Renal cortical epithelial cell (primary cell): ENCODE measurements at places on chromosomes 1 and 21. TPM values are rescaled to one million over a fixed set of nuclear protein-coding genes. Genes with fewer than 3 reads are reported as not detected.

- no peak for DNase-seq
Measured at GRCh38 chr1:47683401-47683800, 245.6 kb downstream of the FOXD2 start.

Gene PCP4L1
- 0.30 TPM in 1 of 2 replicates, not detected in the other for total RNA-seq

- no peak for DNase-seq
Measured at GRCh38 chr1:174957829-174958228, 41.9 kb upstream of the CACYBP start.

- DNase-seq: peak; percentile 23
Measured at GRCh38 chr1:204975568-204976235, 67.3 kb upstream of the CNTN2 start.

GRCh38 chr1:227318016-227318852 is at the start of gene CDC42BPA:
Gene CDC42BPA, minus strand, starts transcription at chr1:227318492. Its CDS starts 1,310 bp downstream, at chr1:227317182.
- peak; percentile 55 for DNase-seq

Gene RHOU
- total RNA-seq: 0.89 and 1.2 TPM in 2 replicates

DNA sequence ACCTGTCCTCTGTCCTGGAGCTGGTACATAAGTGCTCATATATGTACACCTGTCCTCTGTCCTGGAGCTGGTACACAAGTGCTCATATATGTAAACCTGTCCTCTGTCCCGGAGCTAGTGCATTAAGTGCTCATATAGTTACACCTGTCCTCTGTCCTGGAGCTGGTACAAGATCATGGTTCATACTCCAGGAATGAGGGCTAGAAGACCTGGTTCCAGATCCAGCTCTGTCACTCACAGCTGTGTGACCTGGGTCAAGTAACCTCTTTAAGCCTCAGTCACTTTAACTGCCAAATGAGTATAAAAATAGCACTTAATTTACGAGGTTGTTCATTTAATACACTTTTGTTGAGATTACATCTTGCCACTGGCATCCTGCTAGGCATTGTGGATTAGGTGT is 28.0 kb downstream of the SMYD3 start:
- DNase-seq: no peak

Gene S100A9
- total RNA-seq: 0.70 and 25.0 TPM in 2 replicates

DNA sequence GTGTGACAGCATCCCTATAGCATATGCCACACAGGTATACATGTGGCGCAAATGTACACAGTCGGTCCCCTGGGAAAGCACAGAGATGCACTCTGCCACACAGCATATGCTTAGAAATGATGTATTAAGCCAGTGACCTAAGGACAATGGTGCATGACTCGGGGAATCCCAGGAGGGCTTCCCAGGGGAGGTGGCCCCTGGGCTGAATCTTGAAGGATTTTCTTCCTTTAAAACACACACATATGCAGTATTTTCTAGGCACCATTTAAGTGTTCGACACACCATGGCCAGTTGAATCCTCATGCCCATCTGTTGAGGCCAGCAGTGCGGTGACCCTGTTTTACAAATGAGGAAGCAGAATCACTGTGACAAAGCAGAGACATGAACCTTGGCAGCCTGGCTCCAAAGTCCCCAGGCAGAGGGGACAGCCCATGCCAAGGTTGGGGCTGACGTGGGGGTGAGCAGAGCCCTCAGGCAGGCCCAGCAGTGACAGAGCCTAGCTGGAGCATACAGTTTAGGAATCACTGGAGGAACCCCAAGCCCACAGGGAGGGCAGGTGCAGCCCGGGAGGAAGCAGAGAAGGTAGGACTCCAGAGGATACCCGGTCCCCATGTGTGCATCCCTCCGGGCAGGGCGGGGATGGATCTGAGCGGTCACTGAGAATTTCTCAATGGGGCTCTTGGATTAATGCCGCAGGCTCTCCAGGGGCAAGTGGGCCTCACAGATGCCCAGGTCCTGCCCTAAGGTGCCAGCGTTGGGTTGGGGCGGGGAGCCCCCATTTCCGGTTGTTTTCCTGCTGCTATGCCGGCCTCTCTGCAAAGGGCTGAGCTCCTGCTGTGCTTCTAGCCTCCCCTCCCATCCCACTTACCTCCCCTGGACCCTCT is 28.4 kb downstream of the WNT3A start:
- DNase-seq: no peak

DNA sequence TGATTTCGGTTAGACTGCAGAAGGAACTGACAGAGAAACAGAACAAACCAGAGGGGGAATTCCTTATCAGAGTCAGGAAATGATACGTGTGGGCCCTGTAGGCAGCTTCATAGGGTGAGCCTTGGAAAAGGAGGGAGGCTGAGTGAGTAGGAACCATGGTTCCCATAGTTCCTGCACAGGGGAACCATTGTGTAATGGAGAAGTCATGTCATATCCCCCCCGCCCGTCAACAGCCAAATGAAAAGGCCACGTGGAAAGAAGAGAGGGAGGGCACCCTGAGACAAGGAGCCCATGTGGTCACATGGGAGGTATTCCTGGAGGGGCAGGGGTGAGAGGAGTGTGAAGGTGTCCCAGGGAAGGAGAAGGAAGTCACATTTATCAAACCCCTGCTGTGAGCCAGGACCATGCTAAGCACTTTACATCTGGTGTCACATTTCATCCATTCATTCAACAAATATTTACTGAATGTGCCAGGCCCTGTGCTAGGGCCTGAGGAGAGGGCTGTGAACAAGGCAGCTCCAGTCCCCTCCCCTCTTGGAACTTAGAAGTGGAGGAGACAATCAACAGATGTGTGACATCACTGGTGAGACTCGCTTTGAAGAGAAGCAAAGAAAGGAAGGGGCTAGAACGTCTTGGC is 15.7 kb upstream of the FGR start:
- peak; percentile 15 for DNase-seq
